ENCODE measurements at places on chromosomes 3 and 15. TPM values are rescaled to one million over a fixed set of nuclear protein-coding genes. Genes with fewer than 3 reads are reported as not detected.

IL16 gene
- 0.65 TPM for total RNA-seq

BDH1 gene
- total RNA-seq, result 55.1 TPM

CLDN18 gene
- total RNA-seq, result not detected

TAMM41 gene
- 23.9 TPM for total RNA-seq

BCL2A1 gene
- total RNA-seq, result not detected

PP2D1 gene
- not detected for total RNA-seq

SNTN gene
- not detected for total RNA-seq

TM6SF1 gene
- not detected for total RNA-seq

SOX14 gene
- not detected for total RNA-seq

Measured in PC-9 (cell line).